ENCODE measurements at places on chromosomes 2 and 18.

DNA sequence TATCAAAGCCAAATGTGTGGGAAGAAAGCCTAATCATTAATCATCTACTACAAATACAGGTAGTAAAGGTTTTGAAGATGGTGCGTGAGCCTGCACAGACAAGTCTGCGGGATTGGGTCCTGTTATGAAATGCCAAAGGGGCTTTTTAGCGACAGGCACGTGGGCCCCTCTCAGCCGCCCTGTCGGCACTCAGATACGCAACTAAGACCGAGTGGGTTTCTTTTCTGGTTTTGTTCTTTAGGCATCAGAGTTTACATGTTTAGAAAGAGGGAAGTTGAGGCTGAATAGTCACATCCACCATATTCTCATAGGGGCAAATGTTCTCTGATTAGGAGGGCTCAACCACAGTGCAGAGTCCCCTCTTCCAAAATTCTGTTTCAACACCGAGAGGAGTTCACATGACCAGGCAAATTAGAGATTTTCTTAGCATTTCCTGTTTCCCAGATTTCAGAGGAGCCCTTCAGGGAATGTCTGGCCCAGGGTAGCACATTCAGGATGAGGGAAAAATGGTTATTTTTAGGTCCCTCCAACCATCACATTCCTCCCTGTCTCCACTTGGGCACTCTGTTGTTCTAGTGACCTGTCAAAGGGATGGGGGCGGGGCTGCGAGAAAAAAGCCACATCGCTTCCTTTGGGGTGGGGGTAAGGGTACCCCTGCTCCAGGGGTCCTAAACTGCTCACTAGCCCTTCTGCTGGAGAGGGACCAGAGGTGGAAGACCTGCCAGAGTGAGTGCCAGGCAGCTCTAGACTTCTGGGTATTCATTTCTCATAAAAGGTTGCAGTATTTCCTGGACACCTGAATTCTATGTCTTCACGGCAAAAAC lies 159.2 kb downstream of the BCL2 start:
- DNase-seq, result no peak

- DNase-seq, result no peak
Measured at GRCh38 chr2:217902379-217903141, 100.2 kb downstream of the TNS1 start.

GRCh38 chr2:189444322-189444721 lies 3.0 kb downstream of the WDR75 start:
- no peak for DNase-seq

GRCh38 chr18:78244779-78245178 lies 734.8 kb upstream of the SALL3 start:
- no peak for DNase-seq

GRCh38 chr2:64731746-64732145 lies 78.0 kb upstream of the SERTAD2 start:
- DNase-seq, result no peak

DNA sequence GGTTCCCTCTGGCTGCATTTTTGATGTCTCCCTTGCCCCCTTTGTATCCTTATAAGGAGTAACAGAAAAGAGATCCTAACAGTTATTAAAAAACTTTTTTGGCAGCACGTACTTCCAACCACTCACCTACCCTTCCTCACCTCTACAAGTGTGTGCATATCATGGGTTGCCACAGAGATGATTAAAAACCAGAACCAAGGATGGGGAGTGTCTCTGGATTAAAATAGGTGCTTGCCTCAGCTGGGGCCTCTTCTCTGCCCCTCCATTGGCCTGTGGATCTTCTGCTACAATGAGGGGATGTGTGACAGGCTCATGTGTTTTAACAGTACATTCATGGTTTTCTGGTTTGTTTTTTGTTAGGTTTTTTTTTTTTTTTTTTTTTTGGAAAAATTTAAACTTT lies 160.8 kb downstream of the FHOD3 start:
- DNase-seq, result no peak

Measured in NCI-H1694 treated with DMSO at 0.1 percent for 48 hours (cell line).